ENCODE measurements at places on chromosomes 3 and 15. TPM values are rescaled to one million over a fixed set of nuclear protein-coding genes. Genes with fewer than 3 reads are reported as not detected.

DNA sequence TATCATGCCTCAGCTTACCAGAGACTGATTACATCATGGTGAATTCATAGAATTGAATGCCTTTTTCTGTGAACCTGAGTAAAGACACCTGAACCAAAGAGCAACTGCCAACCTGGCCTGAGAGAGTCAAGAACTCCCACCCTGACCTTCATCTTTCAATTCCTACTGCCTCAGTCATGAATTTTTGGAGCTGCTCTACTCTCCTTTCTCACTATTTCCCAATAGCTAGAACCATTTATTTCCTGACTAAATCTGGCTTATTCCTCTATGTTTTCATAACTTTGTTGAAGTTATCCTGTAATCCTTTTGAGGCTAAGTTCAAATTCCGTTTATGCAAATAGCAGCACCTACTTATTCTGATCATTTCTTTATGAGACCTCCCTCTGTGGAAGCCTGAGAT lies 712.4 kb upstream of the UBE2E2 start:
- no peak for DNase-seq

- no peak for DNase-seq
Observed at GRCh38 chr3:65919826-65920225, 118.9 kb downstream of the MAGI1 start.

GRCh38 chr3:169116056-169116693 lies 547.3 kb downstream of the MECOM start:
- no peak for DNase-seq

- no peak for DNase-seq
Observed at GRCh38 chr15:58459560-58459959, 27.8 kb downstream of the LIPC start.

DNA sequence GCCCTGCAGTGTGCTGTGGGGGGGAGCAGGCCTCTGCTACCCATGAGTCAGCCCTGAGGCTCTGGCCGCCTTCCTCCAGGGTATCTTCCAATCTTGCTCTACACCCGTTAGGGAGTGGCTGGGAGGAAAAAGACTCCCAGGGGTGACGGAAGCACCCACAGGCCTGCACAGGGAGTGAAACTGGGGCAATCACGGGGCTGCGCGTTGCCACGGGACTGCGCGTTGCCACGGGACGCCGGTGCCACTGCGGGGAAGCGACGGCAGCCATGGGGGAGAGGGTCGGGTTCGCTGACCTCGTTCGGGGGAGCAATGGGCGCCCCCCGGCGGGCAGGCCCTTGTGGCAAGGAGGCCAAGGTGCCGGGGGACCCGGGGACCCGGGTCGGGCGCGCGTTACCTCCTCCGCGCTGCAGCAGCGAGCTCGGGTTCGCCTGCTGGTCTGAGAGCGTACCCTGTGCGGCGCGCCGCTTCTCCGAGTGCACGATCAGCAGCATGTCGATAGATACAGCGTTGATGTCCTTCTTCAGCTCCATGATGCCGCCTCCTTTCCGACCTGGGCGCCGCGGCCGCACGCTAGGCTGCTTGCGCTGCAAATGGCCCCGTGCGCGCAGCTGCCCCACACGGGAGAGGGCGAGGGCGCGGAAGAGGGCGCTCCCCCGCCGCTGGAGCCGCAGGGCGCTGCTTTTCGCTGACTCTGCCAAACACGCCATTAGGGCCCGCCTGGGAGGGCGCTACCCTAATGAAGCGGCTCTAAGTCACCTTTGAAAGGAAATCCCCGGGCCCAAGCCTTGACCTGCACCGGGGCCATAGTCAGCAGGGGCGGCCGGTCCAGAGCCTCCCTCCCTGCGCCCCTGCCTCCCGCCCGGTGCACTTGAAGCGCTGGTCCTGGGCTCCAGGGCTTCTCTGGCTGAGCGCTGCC lies at the start of gene KY:
KY (minus strand) TSS at position 592 of the 916 bp plus-strand sequence; CDS start at position 530, 62 bp downstream.
- peak; percentile 60 for DNase-seq

GRCh38 chr3:116087426-116087825 lies 357.9 kb downstream of the LSAMP start:
- DNase-seq, result no peak

Gene BMF
- polyA plus RNA-seq, result 26.0 TPM

Gene CD200R1
- not detected for polyA plus RNA-seq

Gene LIPH
- 0.40 TPM for polyA plus RNA-seq

Gene NRG4
- 0.15 TPM for polyA plus RNA-seq

Gene TPRG1
- 0.09 TPM for polyA plus RNA-seq
